Naive thymus-derived CD8-positive, alpha-beta T cell (primary cell): ENCODE measurements at places on chromosomes 7 and 10. TPM values are rescaled to one million over a fixed set of nuclear protein-coding genes. Genes with fewer than 3 reads are reported as not detected.

FAM25C gene
- not detected for total RNA-seq

- H3K27me3 ChIP-seq: no peaks in the 10 kb centered on the region
- H3K4me1 ChIP-seq: no peaks in the 10 kb centered on the region
- DNase-seq: no peak
- no peak overlapping the region for H3K27ac ChIP-seq
- no peaks in the 10 kb centered on the region for H3K36me3 ChIP-seq
These were observed 219.7 kb downstream of the TRIL start for GRCh38 chr7:28738412-28738811.

SDK1 gene
- 0.29 TPM for total RNA-seq

GRCh38 chr10:99374972-99375371, 45.8 kb downstream of the CNNM1 start:
- peaks cover 1% of the 10 kb centered on the region for H3K36me3 ChIP-seq
- H3K4me3 ChIP-seq: no peak overlapping the region
- H3K27me3 ChIP-seq: peaks cover 12% of the 10 kb centered on the region

DNA sequence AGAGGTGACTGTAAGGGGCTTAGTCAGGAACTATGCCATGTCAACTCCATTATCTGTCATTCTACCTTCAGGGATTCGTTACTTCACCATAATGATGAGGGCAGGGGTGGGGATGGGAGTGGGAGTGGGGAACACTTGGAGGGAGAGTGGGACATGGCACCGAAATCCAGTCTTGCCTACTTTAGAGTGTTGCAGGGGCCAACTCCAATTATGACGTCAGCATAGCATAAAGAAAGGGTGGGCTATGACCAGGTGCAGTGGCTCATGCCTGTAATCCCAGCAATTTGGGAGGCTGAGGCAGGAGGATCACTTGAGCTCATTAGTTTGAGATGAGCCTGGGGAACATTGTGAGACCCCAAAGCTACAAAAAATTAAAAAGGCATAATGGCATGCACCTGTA, 512.2 kb downstream of the GATA3 start:
- peaks cover 2% of the 10 kb centered on the region for H3K27me3 ChIP-seq
- DNase-seq: no peak
- no peaks in the 10 kb centered on the region for H3K36me3 ChIP-seq

DNA sequence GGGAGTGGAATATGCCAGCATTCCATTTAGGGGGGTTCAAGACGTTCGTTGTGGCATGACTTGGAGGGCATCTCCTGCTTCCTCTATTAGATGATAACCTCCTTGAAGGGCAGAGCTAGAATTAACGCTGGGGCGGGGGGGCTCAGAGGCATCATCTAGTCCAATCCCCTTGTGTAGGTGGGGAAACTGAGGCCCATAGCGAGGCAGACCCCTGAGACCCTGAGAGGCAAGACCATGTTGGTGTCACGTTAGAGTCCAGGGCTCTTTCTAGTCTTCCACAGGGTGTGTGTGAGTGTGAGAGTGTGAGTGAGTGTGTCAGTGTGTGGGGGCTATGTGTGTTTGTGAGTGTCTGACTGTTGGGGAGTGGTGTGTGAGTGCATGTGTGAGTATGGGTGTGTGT, 29.3 kb upstream of the NUB1 start:
- H3K4me3 ChIP-seq: no peak overlapping the region
- no peaks in the 10 kb centered on the region for H3K36me3 ChIP-seq
- DNase-seq: no peak
- H3K27ac ChIP-seq: no peak overlapping the region
- peaks cover 4% of the 10 kb centered on the region for H3K4me1 ChIP-seq
- H3K27me3 ChIP-seq: no peaks in the 10 kb centered on the region

GRCh38 chr7:72710983-72711382, 117.0 kb downstream of the TYW1B start:
- no peak overlapping the region for H3K27ac ChIP-seq
- no peaks in the 10 kb centered on the region for H3K4me1 ChIP-seq
- peaks cover 51% of the 10 kb centered on the region for H3K36me3 ChIP-seq
- no peaks in the 10 kb centered on the region for H3K27me3 ChIP-seq
- DNase-seq: no peak

FAM13C gene
- total RNA-seq: not detected

- H3K27me3 ChIP-seq: no peaks in the 10 kb centered on the region
- peaks cover 5% of the 10 kb centered on the region for H3K4me1 ChIP-seq
- no peak overlapping the region for H3K4me3 ChIP-seq
- H3K27ac ChIP-seq: no peak overlapping the region
These were observed 33.8 kb upstream of the SFMBT2 start for GRCh38 chr10:7444551-7445121.

TDRD1 gene
- 0.11 TPM for total RNA-seq

FUOM gene
- total RNA-seq: 17.1 TPM

DNA sequence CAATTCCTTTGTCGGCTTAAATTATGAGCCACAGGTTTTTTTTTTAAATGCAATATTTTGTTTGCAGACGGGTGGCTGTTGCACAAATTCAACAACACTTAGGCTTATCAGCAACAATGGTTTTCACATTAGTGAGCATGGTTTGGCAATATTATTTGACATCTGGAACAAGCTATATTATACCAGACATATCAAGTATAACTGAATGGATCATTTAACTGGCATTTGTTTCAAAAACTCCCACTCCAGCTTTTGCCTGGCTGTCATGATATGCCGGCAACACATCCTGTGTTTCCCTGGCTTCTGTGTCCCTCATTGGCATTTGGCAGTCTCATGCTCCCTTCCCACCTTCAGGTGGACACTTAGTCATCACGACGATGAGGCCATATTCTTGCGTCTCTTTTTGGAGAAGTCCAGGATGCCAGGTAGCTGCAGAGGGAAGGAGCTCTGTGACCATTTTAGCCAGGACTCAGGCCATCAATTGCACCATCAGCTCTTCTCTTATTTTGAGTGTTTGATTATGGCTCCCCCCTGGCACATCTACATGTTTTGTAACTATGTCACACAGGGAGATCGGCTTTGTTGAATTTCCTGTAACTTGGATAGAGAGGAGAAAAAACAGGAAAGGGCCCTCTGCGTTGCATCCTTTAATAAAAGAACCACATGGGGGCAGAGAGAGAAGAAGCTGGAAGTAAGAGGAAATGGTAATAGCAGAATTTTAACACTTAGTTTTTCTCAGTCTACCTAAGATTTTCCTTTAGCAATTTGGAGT, 413.9 kb downstream of the LRMDA start:
- no peak overlapping the region for H3K4me3 ChIP-seq
- no peaks in the 10 kb centered on the region for H3K36me3 ChIP-seq
- H3K27ac ChIP-seq: no peak overlapping the region
- H3K4me1 ChIP-seq: no peaks in the 10 kb centered on the region
- H3K27me3 ChIP-seq: no peaks in the 10 kb centered on the region

GRCh38 chr7:95980167-95980566, 207.8 kb downstream of the DYNC1I1 start:
- H3K27ac ChIP-seq: no peak overlapping the region
- no peak for DNase-seq
- H3K36me3 ChIP-seq: no peaks in the 10 kb centered on the region
- H3K27me3 ChIP-seq: peaks cover 5% of the 10 kb centered on the region

NOBOX gene
- total RNA-seq: not detected
